NCI-H1417 treated with DMSO at 0.1 percent for 48 hours (cell line): ENCODE measurements at places on chromosomes 4 and X.

- DNase-seq, result no peak
Observed at GRCh38 chr4:140152013-140152703, 1.8 kb downstream of the MAML3 start.

GRCh38 chr4:134018846-134019245 lies 182.7 kb downstream of the PABPC4L start:
- DNase-seq, result no peak

- no peak for DNase-seq
Observed at GRCh38 chr4:909821-910220, 22.3 kb downstream of the GAK start.

- no peak for DNase-seq
Observed at GRCh38 chr4:148445071-148445859, 3.1 kb upstream of the NR3C2 start.

DNA sequence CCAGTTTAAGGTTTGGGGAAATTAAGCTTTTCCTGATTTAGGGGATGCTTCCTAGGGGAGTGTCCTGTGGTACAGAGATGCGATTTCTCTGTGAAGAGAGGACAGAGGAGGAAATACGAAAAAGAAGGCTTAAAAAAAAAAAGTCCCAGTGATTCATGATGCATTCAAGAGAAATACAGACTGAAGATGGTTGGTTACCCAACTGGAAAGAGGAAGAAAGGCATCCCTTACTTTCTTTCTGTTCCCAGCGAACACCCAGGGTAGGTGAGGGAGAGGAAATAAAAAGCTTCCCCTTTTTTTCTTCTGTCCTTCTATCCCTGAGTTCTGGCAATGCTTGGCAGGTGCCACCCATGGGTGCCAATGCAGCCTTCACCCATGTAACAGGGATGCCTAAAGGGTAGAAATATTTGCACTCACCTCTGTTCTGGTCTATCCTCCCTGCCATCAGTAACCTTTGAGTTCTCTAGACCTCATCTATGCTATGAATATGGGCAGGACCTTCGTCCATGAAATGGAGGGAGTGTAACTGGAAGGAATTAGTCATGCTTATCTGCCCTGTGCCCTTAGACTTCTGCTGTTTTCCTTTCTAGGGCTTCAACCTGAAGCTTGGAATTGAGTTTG lies 230.1 kb upstream of the GALNTL6 start:
- DNase-seq, result no peak

- no peak for DNase-seq
Observed at GRCh38 chrX:134599184-134599914, 58.9 kb downstream of the PLAC1 start.

- no peak for DNase-seq
Observed at GRCh38 chr4:3302173-3302785, 9.5 kb downstream of the RGS12 start.

DNA sequence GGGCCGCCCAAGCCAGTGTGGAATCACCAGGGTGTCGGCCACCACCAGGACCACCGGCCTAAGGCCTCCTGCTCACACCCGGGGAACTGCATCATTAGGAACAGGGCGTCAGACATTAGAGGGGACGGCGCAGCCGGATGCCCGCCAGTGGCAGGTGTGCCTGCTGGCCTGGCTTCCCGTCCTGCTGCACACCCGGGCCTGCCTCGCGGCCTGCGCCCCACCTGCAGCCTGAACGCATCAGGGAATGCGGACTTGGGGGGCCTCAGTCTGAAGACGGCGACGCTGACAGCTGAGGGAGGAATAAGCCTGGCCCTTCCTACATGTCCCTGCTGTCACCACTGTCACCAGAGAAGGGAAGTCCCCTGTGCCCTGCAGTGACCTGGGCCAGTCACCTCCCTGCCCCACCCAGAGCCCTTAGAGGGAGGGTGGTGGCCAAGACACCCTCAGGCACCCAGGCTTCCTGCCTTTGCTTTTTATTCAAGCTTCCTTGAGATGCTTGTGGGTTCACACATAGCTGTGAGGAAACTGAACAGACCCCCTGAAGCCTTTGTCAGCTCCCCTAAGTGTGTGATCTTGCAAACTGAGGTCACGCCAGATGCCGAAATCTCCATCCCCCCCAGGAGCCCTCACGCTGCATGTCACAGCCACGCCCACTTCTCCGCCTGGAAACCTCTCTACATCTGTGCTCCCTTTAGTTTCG lies 3.2 kb downstream of the DGKQ start:
- no peak for DNase-seq

- DNase-seq, result no peak
Observed at GRCh38 chrX:151753313-151754046, 18.9 kb downstream of the CNGA2 start.

- no peak for DNase-seq
Observed at GRCh38 chrX:118507766-118508165, 12.2 kb downstream of the DOCK11 start.

DNA sequence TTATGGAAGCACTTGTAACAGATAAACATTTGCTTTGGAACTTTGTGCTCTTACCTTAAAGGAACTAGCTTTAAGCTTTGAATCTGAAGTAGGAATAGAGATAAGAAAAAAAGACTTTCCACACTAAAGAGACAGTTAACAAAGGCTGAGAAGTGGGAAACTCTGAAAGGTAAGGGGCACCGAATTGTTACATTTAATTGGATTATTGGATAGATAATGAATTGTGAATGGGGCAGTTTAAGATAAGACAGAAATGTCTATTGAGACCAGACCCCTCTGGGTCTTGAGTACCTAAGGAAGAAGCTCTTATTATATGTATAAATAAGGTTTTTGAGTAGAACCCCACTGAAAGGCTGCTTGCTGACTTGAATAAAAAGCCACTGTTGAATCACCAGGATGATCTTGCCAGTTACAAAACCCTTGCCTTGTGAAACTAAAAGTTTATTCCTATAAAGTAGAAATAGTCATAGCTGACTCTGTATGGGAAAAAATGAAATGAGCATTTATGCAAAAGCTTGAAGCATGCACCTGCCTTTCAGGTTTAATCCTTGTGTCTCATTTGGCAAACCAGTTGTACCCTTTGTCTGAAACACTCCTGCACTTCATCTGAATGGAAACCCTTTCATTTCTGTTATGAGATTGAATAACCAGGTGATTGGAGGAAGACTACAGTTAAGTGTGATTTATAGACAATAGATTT lies 423.2 kb downstream of the RPA4 start:
- no peak for DNase-seq

DNA sequence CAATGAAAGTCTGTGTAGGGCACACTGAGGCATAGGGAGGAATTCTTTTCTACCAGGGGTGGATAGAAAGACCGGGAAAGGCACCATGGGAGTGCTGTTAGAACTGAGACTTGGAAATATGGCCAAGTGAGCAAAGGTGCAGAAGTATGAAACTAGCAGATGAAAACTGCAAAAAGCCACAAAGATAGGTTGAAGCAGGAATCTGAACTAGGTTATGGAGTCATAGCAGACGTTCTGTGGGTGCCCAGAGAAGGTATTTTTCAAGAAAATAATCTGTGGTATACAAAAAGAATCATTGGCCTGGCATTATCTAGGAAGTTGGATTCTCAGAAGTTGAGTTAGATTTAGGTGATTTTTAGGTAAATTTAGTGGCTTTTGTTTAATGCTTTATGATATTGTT lies 48.5 kb downstream of the SMAD1 start:
- no peak for DNase-seq

DNA sequence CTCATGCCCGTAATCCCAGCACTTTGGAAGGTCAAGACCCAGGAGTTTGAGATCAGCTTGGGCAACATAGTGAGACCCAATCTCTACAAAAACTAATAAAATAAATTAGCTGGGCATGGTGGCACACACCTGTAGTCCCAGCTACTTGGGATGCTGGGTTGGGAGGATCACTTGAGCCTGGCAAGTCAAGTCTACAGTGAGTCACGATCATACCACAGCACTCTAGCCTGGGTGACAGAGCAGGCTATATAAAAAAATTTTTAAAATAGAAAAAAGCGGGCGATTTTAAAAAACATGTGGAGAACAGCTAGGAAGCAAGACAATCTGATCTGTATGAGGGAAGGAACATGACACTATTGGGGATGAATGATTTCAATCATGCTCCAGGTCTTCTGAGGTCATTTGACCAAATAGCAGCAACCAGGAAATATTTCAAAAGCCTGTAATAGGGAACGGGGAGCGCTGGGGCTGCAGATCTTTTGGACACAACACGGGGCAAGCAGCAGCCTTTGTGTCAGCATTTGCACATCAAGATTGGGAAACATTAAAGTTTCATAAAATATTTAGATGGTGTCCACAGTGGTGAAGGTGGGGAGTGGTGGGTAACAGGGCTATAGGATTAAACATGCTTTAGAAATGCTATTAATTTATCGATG lies 48.3 kb upstream of the GUCY1A1 start:
- no peak for DNase-seq

DNA sequence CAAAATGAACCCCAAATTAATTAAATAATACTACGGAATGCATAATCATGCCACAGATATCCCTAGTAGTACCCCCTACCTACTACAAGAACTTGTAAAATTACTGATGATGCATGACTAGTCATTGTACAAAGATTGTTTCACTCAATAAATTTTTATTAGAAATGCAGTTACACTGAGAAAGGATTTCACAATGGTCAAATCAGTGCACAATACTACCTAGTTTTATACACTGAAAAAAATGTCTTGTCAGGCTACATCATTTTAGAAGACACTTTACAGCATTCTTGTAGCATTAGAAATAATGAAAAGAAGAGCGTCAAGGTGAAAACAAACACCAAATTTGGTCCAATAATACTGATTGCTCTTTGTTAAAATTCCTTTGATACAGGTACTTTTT lies 178.8 kb downstream of the GPM6A start:
- DNase-seq, result no peak

- no peak for DNase-seq
Observed at GRCh38 chrX:14476205-14476604, 53.1 kb upstream of the GLRA2 start.

DNA sequence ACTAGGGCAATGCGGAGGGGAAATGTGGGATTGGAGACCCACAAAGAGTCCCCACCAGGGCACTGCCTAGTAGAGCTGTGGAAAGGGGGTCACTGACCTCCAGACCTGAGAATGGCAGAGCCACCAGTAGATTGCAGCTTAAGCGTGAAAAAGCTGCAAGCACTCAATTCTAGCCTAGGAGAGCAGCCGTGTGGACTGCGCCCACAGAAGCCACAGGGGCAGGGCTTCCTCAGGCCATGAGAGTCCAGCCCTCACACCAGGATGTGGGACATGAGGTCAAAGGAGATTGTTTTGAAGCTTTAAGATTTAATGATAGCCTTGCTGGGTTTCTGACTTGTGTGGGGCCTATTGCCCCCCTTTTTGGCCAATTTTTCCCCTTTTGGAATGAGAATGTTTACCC lies 379.0 kb downstream of the INPP4B start:
- DNase-seq, result no peak

- DNase-seq, result no peak
Observed at GRCh38 chrX:9476810-9477575, 12.1 kb downstream of the TBL1X start.

GRCh38 chr4:11341337-11342043 lies 87.2 kb downstream of the HS3ST1 start:
- no peak for DNase-seq

GRCh38 chr4:47486231-47486673 lies 1.2 kb downstream of the ATP10D start:
- no peak for DNase-seq

GRCh38 chr4:26871611-26872010 lies 11.0 kb downstream of the STIM2 start:
- no peak for DNase-seq

DNA sequence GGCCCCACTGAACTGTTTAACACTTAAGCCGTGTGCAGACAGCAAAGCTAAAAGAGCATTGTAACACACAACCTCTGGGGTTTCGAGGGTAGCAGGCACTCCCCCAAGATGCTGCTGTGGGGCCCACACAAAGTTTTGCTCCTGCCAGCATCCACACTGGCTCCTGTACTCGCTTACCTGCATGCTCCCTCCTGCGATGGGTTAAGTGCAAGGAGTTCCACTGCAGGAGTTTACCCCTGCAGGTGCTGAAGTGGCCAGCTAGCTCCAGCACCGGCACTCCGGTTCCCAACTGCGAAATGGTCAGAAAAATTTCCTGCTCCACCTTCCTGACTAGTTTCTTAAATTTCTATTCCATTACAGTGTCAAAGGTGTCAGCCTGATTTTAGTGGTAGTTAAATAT lies 443.5 kb downstream of the PCDH10 start:
- no peak for DNase-seq

GRCh38 chrX:123846577-123847038 lies 13.2 kb upstream of the XIAP start:
- DNase-seq, result no peak

DNA sequence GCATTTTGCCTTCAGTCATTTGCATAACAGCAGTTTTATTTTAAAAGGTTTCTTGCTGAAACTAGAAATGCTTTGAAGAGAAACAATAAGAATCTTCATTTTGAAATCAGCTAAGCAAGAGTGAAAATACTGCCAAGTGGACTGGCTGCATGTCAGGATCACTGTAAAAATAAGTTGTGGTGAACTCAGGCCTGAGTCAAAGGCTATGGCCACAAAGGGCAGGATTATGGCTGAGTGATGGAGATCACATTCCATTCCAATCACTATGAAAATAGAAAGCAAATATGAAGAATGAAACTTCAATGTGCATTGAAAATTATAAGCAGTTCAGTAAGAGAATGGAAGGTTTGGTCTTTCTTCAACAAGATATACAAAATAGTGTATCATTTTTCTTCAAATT lies 224.5 kb downstream of the PCDH18 start:
- no peak for DNase-seq
